LHCN-M2 (cell line): ENCODE measurements at places on chromosomes 7 and 10.

DNA sequence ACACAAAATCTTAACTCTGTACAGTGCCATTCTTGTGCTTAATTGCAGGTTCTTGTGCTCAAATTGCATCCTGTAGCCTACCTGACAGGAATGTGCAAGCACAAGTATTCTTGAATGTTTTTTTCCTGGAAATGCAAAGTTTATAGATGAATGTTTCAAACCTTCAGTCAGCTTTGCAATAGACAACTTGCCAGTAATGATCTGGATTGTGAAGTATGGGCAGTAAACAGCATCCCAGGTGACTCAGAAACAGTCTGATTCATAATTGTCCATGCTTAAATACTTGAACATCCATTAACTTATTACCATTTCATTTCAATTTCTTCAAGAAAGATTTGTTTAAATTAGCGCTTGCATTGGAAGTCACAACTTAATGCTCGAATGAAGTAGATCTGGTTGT is 347.2 kb downstream of the SDK1 start:
- DNase-seq = no peak

GRCh38 chr7:42226354-42226941 is 10.6 kb downstream of the GLI3 start:
- DNase-seq = no peak

GRCh38 chr10:60192946-60193345 is 196.7 kb downstream of the ANK3 start:
- DNase-seq = no peak

DNA sequence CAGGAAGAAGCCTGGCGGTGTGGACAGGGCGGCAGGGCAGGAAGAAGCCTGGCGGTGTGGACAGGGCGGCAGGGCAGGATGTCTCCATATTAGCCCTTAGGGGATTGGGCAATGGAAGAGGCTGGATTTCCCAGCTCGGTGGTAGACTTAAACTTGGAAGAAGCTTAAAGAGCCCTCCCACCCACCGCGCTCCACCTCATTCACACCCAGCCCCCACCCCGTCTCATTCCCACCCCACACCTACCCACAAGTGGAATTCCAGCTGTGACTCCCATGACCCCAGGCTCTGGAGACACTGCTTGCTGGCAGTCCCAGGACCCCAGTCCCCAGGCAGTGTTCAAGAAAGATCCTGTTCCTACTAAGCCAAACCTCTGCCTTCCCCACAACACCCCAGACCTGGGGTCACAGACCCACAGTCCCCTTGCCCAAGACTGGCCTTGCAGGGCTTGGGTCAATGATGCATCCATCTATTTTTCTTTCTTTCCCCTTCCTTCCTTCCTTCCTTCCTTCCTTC is 34.0 kb downstream of the SPDYE6 start:
- DNase-seq = no peak

- DNase-seq = peak; percentile 25
Observed at GRCh38 chr7:774161-775109, 47.4 kb upstream of the PRKAR1B start.

DNA sequence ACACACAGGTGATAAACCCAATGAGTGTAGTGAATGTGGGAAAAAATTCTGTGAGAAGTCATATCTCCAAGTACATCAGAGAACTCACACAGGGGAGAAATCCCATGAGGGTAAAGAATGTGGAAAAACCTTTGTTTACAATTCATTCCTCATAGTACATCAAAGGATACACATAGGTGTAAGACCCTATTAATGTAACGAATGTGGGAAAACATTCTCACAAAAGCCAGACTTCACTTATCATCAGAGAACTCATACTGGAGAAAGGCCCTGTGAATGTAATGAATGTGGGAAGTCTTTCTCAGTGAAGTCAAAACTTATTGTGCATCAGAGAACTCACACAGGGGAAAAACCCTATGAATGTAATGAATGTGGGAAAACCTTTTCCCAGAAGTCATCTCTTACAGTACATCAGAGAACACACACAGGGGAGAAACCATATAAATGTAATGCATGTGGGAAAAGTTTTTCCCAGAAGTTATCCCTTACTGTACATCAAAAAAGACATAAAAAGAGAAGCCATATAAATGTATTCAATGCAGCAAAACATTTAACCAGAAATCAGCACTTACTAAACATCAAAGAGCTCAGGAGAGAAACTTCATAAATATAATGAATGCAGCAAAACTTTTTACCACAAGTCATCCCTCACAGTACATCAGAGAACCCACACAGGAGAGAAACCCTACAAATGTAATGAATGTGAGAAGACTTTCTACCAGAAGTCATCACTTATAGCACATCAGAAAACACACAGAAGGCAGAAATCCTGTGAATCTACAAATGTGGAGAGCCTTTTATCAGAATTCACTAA is 49.8 kb downstream of the ZNF239 start:
- DNase-seq = no peak

- peak; percentile 95 for DNase-seq
Observed at GRCh38 chr10:79266543-79267312, 80.5 kb upstream of the PPIF start.

- DNase-seq = no peak
Observed at GRCh38 chr7:135208102-135208793, 3.1 kb downstream of the WDR91 start.

- DNase-seq = no peak
Observed at GRCh38 chr7:134367956-134368749, 51.4 kb upstream of the SLC35B4 start.

- no peak for DNase-seq
Observed at GRCh38 chr10:34647160-34647559, 167.9 kb downstream of the PARD3 start.

GRCh38 chr10:73907841-73908517 is 3.0 kb upstream of the PLAU start:
- DNase-seq = peak; percentile 96

- DNase-seq = no peak
Observed at GRCh38 chr7:46945328-46945727, 636.6 kb downstream of the TNS3 start.

DNA sequence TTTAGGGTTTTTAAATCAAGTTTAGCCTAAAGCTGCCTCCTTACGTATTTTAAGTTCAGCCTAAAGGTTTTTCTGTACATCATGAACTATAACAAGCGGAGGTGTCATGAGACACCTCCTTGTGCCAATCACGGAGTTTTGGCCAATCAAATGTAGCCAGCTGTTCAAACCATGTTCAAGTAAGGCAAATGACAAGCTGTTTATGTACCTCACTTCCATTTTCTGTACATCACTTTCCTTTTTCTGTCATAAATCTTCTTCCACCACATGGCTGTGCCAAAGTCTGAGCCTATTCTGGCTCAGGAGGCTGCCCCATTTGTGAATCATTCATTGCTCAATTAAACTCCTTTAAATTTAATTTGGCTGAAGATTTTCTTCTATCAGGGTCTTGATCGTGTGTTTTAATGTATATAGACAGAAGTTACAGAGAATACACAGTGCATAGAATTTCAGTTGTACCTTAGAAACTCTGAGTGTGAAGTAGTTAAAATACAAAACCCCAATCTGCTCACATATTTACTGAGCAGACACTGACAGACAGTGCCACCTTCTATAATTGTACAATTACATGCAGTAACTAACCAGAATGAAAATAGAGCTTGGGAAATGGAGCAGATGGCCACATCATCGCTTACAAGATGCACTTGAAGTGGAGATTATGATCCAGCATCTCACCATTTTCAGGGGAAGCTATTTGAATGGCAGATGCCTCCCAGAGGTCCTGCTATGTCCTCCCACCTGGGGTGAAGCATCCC is 76.9 kb upstream of the LANCL2 start:
- DNase-seq = peak; percentile 44

GRCh38 chr7:43531700-43532099 is 51.2 kb upstream of the STK17A start:
- no peak for DNase-seq

- no peak for DNase-seq
Observed at GRCh38 chr7:52030722-52031121, 714.1 kb upstream of the COBL start.

- no peak for DNase-seq
Observed at GRCh38 chr7:71112436-71112835, 19.5 kb upstream of the GALNT17 start.

DNA sequence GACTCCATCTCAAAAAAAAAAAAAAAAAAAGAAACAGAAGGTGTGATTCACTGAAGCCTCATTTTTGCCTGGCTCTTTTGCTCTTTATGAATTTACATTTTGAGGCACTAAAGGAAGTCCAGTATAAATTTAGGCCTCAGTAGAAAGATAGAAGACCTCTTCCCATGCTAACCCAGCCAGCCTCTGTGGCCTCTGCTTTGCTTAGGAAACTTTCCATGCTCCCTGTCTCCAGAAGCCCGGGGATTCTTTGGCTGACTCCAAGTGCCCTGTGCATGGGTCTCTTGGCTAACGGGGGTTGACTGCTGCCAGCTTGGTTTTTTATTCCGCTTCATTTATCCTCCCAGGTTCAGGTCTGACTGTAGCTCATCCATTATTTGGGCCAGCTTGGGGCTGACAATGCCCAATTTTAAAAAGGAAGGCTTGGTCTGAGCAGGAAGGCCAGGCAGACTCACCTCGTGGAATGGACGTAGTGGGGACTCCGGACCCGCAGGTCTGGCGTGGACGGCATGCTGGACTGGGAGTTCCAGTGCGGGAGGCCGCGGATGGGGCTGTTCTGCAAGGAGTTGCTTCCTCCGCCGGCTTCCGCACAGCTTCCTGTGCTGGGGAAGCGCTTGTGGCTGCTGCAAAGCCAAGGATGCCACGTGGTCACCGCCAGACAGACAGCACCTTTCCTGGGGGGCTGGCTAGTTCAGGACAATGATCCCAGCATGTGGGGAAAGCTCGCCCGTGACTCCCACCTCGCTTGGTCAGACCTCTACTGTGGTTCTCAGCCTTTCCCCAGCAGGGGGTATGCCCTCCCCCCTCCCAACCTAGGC is 72.3 kb downstream of the PRPF18 start:
- no peak for DNase-seq

DNA sequence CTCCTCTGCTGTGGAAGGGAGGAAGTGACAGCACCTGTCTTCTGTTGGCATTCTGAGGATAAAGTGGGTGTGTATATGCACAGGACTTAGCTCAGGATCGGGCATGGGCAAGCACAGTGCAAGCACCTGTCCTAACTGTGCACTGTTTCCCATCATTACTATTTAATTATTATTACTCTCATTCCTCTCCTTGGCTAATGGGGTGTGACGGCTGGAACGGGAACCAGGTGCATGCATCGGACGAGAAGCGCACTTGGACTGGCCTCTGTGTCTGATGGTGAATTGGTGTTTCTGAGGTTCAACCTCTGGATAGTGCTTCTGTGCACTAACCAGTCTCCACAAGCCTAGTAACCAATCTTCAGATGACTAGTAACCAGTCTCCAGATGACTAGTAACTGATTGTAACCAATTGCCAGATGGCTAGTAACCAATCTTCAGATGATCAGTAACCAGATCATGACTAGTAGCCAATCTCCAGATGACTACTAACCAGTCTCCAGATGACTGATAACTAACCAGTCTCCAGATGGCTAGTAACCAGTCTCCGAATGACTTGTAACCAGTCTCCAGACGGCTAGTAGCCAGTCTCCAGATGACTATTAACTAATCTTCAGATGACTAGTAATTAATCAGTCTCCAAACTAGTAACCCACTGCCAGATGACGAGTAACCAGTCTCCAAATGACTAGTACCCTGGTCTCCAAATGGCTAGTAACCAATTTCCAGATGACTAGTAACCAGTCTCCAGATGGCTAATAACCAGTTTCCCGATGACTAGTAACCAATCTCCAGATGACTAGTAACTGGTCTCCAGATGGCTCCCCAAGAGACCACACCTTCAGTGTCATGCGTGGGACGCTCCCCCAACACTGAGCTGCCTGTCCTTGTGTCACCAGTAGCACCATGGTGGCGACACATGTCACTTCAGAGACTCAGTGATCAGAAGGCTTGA is 85.8 kb downstream of the PAXIP1 start:
- no peak for DNase-seq

GRCh38 chr10:90589825-90590224 is 268.0 kb downstream of the HTR7 start:
- DNase-seq = no peak
